Panc1 (cell line): ENCODE measurements at places on chromosomes 2 and 18.

DNA sequence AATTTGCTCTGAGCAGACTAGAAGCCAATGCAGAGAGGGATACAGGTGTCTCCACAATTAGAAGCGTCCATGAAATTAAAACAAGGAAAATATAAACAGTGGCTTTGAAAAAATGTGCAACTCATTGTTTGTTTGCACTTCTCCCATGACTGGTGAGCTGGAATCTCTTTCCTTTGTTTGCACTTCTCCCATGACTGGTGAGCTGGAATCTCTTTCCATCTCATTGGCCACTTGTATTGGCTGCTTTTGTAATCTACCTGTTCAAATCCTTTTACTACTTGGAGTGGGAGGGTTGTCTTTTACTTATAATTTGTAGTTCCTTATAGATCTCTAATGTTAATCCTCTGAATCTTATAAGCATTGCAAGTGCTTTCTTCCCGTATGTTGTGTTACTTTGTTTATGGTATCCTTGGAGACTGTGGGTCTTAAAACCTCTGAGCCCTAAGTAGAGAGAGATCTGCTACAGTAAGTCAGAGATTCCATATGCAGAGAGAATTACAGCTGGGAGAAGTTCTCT lies 94.1 kb downstream of the RTN4 start:
- peak overlapping the region; percentile 96 for H3K27ac ChIP-seq
- no peaks in the 10 kb centered on the region for H3K27me3 ChIP-seq
- H3K4me3 ChIP-seq: no peak overlapping the region; the same call in 1 of the 2 replicates
- peaks cover 65% of the 10 kb centered on the region for H3K4me1 ChIP-seq

GRCh38 chr18:43310239-43310638 lies 32.9 kb upstream of the SYT4 start:
- H3K4me1 ChIP-seq: no peaks in the 10 kb centered on the region
- no peak overlapping the region for H3K4me3 ChIP-seq
- H3K27ac ChIP-seq: no peak overlapping the region
- H3K36me3 ChIP-seq: no peaks in the 10 kb centered on the region
- no peak for DNase-seq
- H3K27me3 ChIP-seq: no peaks in the 10 kb centered on the region

DNA sequence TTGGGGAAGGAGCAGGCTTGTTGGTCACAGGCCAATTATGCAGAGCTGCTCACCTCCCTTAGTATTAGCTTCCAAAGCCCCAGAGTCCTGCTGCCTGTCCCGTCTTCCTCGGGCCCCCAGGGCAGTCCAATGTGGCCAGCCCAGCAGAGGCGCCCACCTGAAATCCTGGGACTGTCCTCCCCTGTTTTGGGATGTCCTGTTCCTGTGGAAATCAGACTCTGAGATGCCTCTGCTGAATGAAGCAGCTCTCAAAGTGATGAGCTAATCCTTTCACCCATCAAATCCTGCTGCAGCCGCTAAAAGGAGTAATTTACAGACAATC lies 105.3 kb downstream of the CABLES1 start:
- H3K27me3 ChIP-seq: no peaks in the 10 kb centered on the region
- no peak overlapping the region for H3K27ac ChIP-seq
- no peak overlapping the region for H3K4me3 ChIP-seq
- no peaks in the 10 kb centered on the region; the same call in 1 of the 2 replicates for H3K4me1 ChIP-seq

DNA sequence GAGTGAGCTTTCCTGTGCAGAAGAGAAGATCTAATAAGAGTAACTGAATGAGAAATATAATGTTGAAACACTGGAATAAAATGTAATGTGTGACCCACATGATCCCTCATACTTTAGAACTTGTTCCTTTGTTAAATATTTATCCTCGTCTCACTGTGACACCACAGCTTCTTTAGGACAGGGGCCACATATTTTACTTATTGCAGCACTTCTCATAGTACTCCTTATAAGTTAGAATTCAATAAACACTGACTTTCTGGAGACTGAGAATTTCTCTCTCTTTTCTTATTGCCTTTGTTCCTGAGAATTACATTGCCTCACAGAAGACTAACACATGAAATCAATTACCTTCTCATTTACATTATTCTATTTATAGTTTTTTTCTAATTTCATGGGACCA lies 1234.6 kb upstream of the CHAC2 start:
- no peaks in the 10 kb centered on the region for H3K36me3 ChIP-seq
- no peak overlapping the region for H3K4me3 ChIP-seq
- no peaks in the 10 kb centered on the region for H3K4me1 ChIP-seq
- H3K27me3 ChIP-seq: no peaks in the 10 kb centered on the region

DNA sequence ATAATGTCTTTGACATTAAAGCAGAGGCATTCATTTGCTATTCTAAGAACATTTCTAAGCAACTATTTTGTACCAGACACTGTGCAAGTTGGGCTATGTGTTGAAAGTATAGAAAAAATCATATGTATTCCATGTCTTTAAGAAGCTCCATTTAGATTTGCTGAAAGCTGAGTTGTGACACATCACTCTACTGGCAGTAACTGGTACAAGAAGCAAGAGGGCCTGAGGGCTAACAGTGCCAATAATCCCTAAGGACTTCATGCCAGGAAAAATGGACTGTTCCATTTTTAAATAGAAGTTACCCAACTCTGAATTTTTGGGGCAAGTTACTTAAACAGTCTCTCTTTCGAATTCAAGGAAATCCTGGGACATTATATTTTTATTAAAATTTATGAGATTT lies 178.7 kb downstream of the SRBD1 start:
- DNase-seq: no peak
- no peaks in the 10 kb centered on the region for H3K36me3 ChIP-seq
- H3K4me1 ChIP-seq: no peaks in the 10 kb centered on the region
- H3K4me3 ChIP-seq: no peak overlapping the region

DNA sequence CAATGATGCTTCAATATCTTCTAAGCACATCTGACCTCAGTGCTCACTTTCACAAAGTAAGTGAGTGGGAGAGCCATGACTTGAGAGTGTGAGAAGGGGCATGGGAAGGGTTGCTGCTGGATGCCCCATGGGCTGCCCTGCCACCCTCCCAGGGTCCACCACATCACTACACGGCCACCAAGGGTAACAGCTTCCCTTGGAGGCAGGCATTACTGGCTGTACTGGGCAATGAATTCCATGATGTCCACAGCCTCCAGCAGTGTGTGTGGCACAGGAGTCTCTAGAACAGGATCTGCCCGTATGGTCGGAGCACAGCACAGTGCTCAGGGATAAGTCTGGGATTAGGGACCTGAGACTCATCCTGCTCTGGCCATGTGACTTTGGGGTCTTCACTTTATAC lies 481.0 kb upstream of the MYT1L start:
- H3K4me3 ChIP-seq: no peak overlapping the region
- no peaks in the 10 kb centered on the region for H3K4me1 ChIP-seq
- H3K27me3 ChIP-seq: peaks cover 3% of the 10 kb centered on the region; the same call in 1 of the 2 replicates
- H3K27ac ChIP-seq: no peak overlapping the region
- no peak for DNase-seq
- no peaks in the 10 kb centered on the region for H3K36me3 ChIP-seq

DNA sequence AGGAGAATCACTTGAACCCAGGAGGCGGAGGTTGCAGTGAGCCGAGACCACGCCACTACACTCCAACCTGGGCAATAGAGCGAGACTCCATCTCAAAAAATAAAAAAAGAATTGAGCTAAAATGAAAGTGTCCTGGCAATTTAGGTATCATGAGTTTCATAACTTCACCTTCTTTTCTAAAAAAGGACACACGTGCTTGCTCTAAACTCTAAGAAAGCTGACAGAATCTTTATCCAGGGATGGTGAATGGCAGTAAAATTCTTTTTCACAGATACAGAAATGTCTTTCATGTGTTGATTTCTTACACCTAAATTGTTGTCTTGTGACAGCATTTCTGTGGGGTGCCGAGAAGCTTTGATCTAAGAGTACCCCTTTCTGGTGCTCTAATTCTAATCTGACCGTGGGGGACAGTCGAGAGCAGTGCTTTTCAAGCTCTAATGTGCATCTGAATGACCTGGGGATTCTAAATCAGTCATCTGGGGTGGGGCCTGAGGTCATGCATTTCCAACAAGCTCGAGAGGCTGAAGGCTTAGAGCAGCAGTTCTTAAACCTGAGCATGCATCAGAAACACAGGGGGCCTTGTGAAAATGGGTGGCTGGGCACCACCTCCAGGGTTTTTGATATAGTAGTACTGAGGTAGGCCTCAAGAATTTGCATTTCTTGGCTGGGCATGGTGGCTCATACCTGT lies 42.1 kb upstream of the REL start:
- H3K27ac ChIP-seq: no peak overlapping the region
- no peak overlapping the region for H3K4me3 ChIP-seq
- no peak for DNase-seq
- H3K4me1 ChIP-seq: no peaks in the 10 kb centered on the region
- no peaks in the 10 kb centered on the region for H3K36me3 ChIP-seq
- H3K27me3 ChIP-seq: peaks cover 14% of the 10 kb centered on the region
